ENCODE measurements at places on chromosomes 1 and 21. TPM values are rescaled to one million over a fixed set of nuclear protein-coding genes. Genes with fewer than 3 reads are reported as not detected.

- no peak overlapping the region for H3K27ac ChIP-seq
- no peaks in the 10 kb centered on the region for H3K4me1 ChIP-seq
- peaks cover 4% of the 10 kb centered on the region for H3K27me3 ChIP-seq
- H3K36me3 ChIP-seq, result no peaks in the 10 kb centered on the region
- DNase-seq, result no peak
These were observed 50.1 kb downstream of the ADAMTS5 start for GRCh38 chr21:26916799-26917198.

- H3K27ac ChIP-seq, result no peak overlapping the region
- peaks cover 53% of the 10 kb centered on the region for H3K4me1 ChIP-seq
- no peak overlapping the region for H3K4me3 ChIP-seq
- peaks cover 19% of the 10 kb centered on the region for H3K36me3 ChIP-seq
- no peak for DNase-seq
These were observed 2.3 kb upstream of the BACH1 start for GRCh38 chr21:29296446-29296845.

DNA sequence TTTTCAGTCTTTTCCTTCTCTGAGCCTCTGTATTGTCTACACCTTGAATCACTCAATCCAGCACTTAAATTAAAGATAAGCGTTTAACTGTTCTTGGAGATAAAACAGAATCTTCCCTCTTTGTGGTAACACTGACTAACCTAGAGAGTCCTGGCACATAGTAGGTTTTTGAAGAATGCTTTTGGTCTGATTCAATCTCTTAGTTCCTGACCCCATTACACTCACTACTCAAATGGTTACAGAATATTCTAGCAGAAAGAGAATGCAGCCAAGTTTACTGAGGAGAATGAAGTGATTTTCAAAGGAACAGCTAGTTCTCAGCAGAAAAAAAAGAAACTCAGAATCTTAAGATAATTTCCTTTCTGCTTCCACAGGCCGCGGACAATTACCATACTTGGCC is 309.2 kb upstream of the PRMT6 start:
- no peaks in the 10 kb centered on the region for H3K27me3 ChIP-seq
- H3K4me1 ChIP-seq, result no peaks in the 10 kb centered on the region
- H3K4me3 ChIP-seq, result no peak overlapping the region
- H3K27ac ChIP-seq, result no peak overlapping the region

DNA sequence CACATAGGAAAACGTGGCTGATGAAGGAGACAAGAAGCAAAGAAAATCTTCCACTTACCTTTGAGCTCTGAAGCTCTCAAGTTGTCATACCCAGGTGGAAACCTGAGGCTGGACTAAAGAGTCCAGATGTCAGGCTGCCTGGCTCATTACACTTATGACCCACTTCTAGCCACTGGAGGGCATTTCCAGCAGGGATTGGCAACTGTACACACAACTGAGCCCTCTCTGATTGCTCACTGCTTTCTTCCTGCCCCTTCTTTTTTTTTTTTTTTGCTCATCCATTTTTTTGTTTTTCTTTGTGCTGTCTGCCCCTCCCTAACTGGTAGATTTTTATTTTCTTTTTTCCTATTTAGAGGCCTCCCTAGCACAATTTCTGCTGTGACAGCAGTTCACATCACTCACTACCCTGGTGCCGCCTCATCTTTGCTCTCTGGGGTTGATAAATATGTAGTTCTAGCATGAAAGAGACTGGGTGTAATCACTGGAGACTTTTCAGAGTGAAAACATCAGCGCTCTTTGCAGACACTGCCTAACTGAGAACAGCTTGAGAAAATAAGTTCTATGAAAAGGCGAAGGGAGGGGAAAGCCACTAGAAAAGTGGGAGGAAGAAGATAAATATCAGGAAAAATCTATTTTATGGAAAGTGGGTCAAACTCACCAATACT is 334.5 kb downstream of the NUF2 start:
- H3K36me3 ChIP-seq, result no peaks in the 10 kb centered on the region
- no peaks in the 10 kb centered on the region for H3K27me3 ChIP-seq
- H3K4me1 ChIP-seq, result no peaks in the 10 kb centered on the region
- no peak overlapping the region for H3K27ac ChIP-seq
- no peak overlapping the region for H3K4me3 ChIP-seq
- no peak for DNase-seq

DNA sequence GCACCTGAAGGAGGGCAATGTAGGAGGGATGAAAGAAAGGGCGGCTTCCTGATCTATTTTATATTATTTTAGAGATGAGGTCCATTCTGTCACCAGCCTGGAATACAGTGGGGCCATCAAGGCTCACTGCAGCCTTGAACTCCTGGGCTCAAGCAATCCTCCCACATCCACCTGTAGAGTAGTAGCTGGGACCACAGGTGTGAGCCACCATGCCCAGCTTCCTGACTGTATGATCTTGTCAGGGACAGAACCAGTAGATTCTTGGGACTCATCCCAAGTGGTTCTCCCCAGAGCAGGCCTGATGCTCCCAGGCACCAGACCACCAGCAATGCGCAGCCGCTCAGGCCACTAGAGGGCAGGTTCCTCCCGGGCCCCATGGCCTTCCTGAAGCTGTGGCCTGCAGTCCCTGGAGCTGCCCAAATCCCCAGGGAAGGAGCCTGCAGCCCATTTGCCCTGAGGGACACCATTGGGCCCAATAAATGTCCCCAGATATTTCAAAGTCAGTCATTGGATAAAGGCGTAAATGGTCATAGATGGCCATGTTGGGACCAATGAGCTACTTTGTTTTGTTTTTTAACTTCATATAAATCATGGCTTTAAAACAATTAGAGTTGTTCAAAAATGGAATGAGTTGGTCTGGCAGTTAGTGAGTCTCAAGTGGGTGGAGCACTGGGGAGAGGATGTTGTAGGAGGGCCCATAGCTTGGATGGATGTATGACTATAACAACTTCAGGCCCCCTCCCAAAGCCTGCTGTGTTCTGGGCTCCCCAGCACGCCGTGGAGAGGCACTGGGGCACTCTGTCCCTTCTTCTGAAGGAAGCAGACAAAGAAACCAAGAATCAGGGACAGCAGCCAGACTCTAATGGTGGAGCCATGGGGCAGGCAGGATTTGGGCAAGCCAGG is 44.7 kb upstream of the GOLT1A start:
- no peaks in the 10 kb centered on the region for H3K27me3 ChIP-seq
- peak; percentile 63 for DNase-seq
- no peaks in the 10 kb centered on the region for H3K4me1 ChIP-seq
- H3K36me3 ChIP-seq, result no peaks in the 10 kb centered on the region
- H3K4me3 ChIP-seq, result no peak overlapping the region

DNA sequence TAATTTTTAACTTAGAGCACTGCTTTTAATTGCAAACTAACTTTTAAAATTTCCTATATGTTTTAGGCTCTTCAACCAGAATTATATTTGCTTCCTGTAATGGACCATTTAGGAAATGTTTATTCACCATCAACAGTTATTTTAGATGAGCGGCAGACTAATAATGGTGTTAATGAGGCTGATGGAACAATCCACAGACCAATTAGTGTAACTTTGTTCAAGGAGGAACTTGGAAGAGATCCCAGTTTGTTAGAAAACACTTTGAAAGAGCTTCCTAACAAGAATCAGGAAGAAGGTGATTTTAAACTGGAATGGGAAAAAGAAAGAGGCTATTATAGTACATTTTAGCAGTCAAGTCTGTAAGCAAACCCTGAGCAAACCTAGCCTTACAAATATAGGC is 19.4 kb upstream of the GNG5 start:
- no peak overlapping the region for H3K4me3 ChIP-seq
- no peak overlapping the region for H3K27ac ChIP-seq
- no peaks in the 10 kb centered on the region for H3K27me3 ChIP-seq

- H3K27me3 ChIP-seq, result no peaks in the 10 kb centered on the region
- no peaks in the 10 kb centered on the region for H3K4me1 ChIP-seq
- H3K27ac ChIP-seq, result no peak overlapping the region
- no peak for DNase-seq
- no peak overlapping the region for H3K4me3 ChIP-seq
These were observed 57.7 kb downstream of the ZC3H11B start for GRCh38 chr1:219555031-219555692.

GRCh38 chr1:183100361-183100974 is 77.2 kb downstream of the LAMC1 start:
- no peak overlapping the region for H3K4me3 ChIP-seq
- no peak for DNase-seq

- DNase-seq, result peak; percentile 77
- no peaks in the 10 kb centered on the region for H3K27me3 ChIP-seq
- H3K27ac ChIP-seq, result no peak overlapping the region
These were observed 16.0 kb downstream of the OR2T11 start for GRCh38 chr1:248618878-248619277.

- peaks cover 16% of the 10 kb centered on the region for H3K4me1 ChIP-seq
- DNase-seq, result peak; percentile 20
- peaks cover 22% of the 10 kb centered on the region for H3K36me3 ChIP-seq
- no peak overlapping the region for H3K27ac ChIP-seq
- H3K27me3 ChIP-seq, result no peaks in the 10 kb centered on the region
- no peak overlapping the region for H3K4me3 ChIP-seq
These were observed 32.0 kb downstream of the RPS6KC1 start for GRCh38 chr1:213083112-213083445.

DNA sequence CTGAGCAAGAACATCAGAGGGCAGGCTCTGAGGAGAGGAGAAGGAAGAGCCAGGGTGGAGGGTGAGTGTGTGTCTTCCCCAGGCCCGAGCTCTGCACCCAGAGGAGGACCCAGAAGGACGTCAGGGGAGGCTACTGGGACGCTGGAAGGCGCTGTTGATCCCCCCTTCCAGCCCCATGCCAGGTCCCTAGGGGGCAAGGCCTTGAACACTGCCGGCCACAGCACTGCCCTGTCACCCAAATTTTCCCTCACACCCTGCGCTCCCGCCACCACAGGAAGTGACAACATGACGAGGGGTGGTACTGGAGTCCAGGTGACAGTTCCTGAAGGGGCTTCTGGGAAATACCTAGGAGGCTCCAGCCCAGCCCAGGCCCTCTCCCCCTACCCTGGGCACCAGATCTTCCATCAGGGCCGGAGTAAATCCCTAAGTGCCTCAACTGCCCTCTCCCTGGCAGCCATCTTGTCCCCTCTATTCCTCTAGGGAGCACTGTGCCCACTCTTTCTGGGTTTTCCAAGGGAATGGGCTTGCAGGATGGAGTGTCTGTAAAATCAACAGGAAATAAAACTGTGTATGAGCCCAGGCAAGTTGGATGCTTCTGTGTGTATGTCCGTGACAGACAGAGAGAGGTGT is 17.1 kb downstream of the BCAN start:
- DNase-seq, result no peak
- peaks cover 45% of the 10 kb centered on the region for H3K4me1 ChIP-seq
- no peaks in the 10 kb centered on the region for H3K36me3 ChIP-seq
- H3K4me3 ChIP-seq, result peak overlapping the region; percentile 75
- peaks cover 38% of the 10 kb centered on the region for H3K27me3 ChIP-seq

GRCh38 chr1:228841632-228842031 is 106.4 kb downstream of the RHOU start:
- no peak overlapping the region for H3K27ac ChIP-seq
- no peak overlapping the region for H3K4me3 ChIP-seq
- H3K4me1 ChIP-seq, result no peaks in the 10 kb centered on the region
- H3K27me3 ChIP-seq, result no peaks in the 10 kb centered on the region
- DNase-seq, result no peak

SLFNL1 gene
- total RNA-seq, result 0.22 TPM

SLC1A7 gene
- not detected for total RNA-seq

PTPRC gene
- total RNA-seq, result 475 TPM

CD101 gene
- 3.2 TPM for total RNA-seq

STRIP1 gene
- total RNA-seq, result 24.8 TPM

SELENBP1 gene
- not detected for total RNA-seq

MANEAL gene
- total RNA-seq, result 1.4 TPM

CYP4Z1 gene
- total RNA-seq, result not detected

UTS2 gene
- not detected for total RNA-seq

All from activated CD8-positive, alpha-beta T cell treated with anti-CD3 and anti-CD28 coated beads for 36 hours (primary cell).